Smooth muscle cell of the pulmonary artery (primary cell): ENCODE measurements at places on chromosomes 12 and 14. TPM values are rescaled to one million over a fixed set of nuclear protein-coding genes. Genes with fewer than 3 reads are reported as not detected.

The ART4 gene
- total RNA-seq, result 6.1 and 8.3 TPM in 2 replicates

The RIMBP2 gene
- total RNA-seq, result not detected in 2 replicates

The KRT3 gene
- not detected in 2 replicates for total RNA-seq

The PIWIL1 gene
- not detected in 2 replicates for total RNA-seq

The PRB2 gene
- not detected in 2 replicates for total RNA-seq

The GPR65 gene
- 0.07 and 0.26 TPM in 2 replicates for total RNA-seq

The NOVA1 gene
- total RNA-seq, result 3.8 and 4.8 TPM in 2 replicates

The SIVA1 gene
- total RNA-seq, result 35.9 and 47.0 TPM in 2 replicates

The INSM2 gene
- not detected in 2 replicates for total RNA-seq

The LRP1-AS gene
- total RNA-seq, result 0.20 TPM in 1 of 2 replicates, not detected in the other

The RFX4 gene
- not detected in 2 replicates for total RNA-seq

The RPS6KA5 gene
- total RNA-seq, result 1.4 and 1.6 TPM in 2 replicates

The STXBP6 gene
- 1.7 and 7.6 TPM in 2 replicates for total RNA-seq

The PRICKLE1 gene
- total RNA-seq, result 0.79 and 2.6 TPM in 2 replicates

The SDR9C7 gene
- not detected in 2 replicates for total RNA-seq

The C14orf132 gene
- 20.3 and 20.6 TPM in 2 replicates for total RNA-seq
